ENCODE measurements at places on chromosomes 6 and 20.

GRCh38 chr6:20665290-20665689 is 131.0 kb downstream of the CDKAL1 start:
- DNase-seq: no peak

DNA sequence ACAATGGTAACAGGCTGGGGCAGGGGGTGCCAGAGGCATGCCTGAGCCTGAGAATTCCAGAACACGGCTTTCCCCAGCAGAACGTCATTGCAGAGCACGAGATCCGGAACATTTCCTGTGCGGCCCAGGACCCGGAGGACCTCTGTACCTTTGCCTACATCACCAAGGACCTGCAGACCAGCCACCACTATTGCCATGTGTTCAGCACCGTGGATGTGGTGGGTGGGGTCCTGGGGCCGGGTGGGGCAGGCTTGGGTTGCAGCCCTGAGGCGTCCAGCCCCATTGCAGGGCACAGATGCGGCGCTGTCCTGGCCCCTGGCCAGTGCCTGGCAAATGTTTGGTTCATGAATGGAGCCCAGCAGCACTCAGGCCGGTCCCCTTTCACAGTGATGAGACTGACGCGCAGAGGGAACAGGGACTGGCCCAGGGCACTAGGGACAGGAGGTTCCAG is 57.1 kb downstream of the TCP11 start:
- DNase-seq: no peak

- no peak for DNase-seq
These were observed 217.0 kb upstream of the CST7 start for GRCh38 chr20:24732076-24732475.

- no peak for DNase-seq
These were observed 23.4 kb downstream of the MGME1 start for GRCh38 chr20:17992224-17992637.

GRCh38 chr6:79073888-79074287 is 4.2 kb downstream of the PHIP start:
- DNase-seq: no peak

- DNase-seq: no peak
These were observed 91.9 kb downstream of the LMBRD1 start for GRCh38 chr6:69704916-69705315.

DNA sequence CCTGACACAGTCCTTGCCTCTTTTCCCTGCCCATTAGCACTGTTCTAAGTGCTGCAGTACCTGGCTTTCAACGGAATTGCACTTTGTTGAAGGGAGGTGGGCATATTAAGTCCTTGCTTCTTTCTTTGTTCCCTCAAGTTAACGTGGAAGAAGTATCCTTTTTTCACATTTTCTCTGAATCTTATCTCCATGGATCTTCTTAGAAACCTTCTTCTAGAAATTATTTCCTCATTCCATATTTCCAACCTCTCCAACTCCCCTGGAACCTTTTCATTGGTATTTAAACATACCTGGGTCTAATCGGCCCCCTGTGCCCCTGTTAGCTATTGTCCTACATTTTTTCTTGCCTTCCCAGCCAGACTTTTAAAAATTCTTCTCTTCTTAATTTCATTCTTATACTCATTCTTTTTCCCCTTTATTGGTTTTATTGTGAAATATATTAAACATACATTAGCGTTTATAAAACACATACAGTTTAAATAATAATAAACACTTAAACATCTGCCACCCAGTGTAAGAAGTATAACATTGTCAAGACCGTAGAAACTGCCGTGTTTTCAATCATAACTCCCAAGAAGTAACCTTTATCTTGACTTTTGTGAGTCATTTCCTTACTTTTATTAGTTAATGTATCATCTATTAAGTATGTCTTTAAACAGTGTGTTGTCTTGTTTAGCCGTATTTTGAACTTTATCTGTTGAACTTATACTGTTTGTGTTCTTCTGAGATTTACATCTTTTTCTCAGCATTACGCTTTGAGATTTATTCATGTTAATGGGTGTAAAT is 118.2 kb downstream of the CDKAL1 start:
- no peak for DNase-seq

DNA sequence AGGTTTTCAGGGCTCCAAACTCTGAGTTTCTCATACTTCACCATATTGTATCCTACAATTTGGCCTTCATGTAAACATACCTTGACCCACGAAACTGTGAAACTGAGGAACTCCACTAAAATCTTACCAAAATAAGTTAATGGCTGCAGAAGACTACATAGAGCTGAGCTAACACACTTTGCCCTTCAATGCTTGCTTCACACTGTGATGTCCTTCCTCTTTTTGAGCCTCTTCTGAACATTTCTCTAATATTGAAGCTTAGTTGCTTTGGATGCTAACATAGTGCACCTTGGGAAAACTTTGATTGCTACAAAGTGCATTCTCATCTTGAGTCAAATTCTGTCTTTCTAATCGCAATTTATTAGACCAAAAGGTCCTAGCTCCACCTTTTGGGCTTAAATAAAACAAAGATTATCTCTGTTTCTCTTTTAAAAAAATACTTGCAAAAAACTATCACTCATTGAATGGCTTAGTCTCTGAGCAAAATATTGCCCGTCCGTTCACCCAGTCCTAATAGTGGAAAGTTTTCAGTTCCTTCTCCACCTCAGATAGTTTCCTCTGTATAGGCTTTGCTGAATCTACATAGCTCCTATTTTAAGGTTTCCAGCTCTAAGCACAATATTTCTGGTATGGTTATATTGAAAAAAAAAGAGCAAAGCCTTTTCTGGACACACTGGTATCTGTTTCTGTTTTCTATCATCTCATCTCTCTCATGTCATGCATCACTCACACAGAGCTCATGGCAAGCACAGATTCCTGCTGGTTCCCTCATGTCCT is 494.6 kb downstream of the RFPL4B start:
- no peak for DNase-seq

- DNase-seq: no peak
These were observed 37.8 kb downstream of the SLX4IP start for GRCh38 chr20:10472871-10473270.
